ENCODE measurements at places on chromosomes 7 and 10. TPM values are rescaled to one million over a fixed set of nuclear protein-coding genes. Genes with fewer than 3 reads are reported as not detected.

DNA sequence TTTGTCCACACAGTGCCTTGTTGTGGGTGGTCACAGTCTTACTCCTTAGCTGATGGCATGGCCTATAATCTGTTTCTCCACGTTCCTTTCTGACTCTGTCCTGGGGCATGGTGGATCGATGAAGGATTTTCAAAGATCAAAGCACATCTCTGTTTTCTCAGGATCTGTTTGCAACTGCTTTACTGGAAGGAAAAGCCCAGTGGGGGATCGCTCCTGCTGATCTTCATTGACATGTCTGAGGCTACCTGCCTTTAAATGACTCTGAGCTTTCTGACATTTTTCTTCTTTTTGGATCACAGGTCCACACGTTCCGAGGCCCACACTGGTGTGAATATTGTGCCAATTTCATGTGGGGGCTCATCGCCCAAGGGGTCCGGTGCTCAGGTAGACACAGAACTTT lies 68.0 kb upstream of the PRR15 start:
- no peak for DNase-seq

GRCh38 chr10:73134727-73135126 lies 24.5 kb downstream of the NUDT13 start:
- no peak for DNase-seq

GRCh38 chr7:32216759-32217158 lies 146.6 kb upstream of the PDE1C start:
- DNase-seq = no peak

DNA sequence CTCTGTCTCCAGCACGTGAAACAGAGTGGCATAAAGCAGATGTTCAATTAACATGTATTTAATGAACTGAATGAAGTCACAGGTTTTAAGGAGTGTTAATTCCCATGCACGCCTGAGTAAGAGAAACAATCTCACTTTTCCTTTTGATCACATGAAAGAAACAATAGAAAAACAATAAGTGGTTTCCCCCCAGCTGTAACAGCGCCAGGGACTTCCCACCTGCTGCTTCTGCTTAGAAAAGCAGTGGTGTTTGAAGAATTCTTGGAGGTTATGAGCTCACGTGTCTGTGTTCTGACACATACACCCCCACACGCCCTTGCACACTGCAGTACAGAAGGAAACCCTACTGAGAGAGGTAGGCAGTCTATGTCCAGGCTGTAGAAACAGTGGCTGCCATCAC lies 51.3 kb upstream of the FRMD4A start:
- DNase-seq = no peak

GRCh38 chr7:33418251-33418701 lies 288.9 kb downstream of the BBS9 start:
- DNase-seq = no peak

MINDY4 gene
- 6.8 TPM for total RNA-seq

MLXIPL gene
- 91.5 TPM for total RNA-seq

Measured in mesenteric fat pad (tissue), 1 donor.